Left ventricle myocardium inferior (tissue), 1 donor: ENCODE measurements at places on chromosomes 5 and 9. TPM values are rescaled to one million over a fixed set of nuclear protein-coding genes. Genes with fewer than 3 reads are reported as not detected.

DNA sequence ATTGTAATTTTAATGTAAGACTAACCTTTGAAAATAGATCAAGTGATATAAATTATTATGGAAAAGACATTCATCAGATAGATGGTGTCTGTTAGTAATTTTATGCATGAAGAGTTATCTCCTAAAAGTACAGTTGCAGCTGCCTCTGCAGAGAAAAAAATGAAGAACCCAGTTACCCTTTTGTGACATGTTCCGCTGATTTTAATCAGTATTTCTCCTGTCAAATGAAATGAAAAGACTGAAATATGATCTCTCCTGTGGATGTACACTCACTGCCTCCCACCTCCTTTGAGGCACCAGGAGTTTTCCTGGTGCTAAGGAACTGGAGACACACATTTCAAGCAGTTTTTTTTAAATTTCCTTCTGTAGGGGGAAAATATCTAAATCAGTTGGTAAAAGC is 277.4 kb downstream of the KIF4B start:
- no peak for DNase-seq

GRCh38 chr5:163424836-163425235 is 12.6 kb upstream of the CCNG1 start:
- DNase-seq: no peak

IL4 gene
- not detected for total RNA-seq

CAPSL gene
- not detected for total RNA-seq

PFN3 gene
- total RNA-seq: not detected
